ENCODE measurements at places on chromosomes 13 and 19.

DNA sequence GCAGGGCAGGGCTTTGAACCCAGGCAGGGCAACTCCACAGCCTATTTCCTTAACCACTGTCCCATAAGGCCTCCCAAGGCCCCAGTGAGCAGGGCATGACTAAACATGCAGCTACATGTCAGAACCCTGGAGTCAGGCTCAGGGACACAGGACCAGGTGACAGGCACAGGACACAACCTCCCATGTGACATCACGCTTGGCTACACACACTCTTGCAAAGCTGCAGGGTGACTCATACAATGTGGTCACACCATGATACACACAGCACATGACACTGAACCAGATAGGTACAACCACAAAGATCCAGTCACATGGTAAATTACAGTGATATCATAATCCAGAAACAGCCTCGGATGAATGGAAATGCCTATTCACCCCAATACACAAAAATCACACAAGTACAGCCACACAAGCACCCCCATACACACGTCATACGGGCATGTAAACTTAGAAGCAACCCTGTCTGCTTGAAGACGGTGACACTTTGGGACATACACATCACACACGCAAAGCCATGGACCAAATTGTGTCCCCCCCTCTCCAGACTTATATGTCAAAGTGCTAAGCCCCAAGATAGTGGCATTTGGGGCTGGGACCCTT, 14.5 kb downstream of the KLK4 start:
- DNase-seq: no peak

DNA sequence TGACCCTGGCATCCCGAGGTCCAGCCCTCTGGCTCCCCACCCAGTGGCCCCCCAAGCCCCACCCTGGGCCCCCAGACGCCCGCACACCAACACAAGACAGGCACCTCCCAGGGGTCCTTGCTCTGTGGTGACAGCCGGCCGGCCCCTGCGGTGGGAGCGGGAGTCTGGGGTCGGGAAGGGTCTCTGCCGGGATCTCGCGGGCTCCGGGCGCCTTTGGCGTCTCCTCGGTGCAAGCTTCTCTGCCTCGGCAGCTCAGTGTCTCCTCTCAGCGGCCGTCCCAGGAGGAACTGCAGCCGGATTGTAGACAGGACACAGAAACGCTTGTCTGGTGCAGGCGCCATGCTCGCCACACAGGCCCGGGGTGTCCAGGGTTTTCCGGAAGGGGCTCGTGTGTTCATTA, 43.7 kb downstream of the TMEM255B start:
- no peak for DNase-seq

DNA sequence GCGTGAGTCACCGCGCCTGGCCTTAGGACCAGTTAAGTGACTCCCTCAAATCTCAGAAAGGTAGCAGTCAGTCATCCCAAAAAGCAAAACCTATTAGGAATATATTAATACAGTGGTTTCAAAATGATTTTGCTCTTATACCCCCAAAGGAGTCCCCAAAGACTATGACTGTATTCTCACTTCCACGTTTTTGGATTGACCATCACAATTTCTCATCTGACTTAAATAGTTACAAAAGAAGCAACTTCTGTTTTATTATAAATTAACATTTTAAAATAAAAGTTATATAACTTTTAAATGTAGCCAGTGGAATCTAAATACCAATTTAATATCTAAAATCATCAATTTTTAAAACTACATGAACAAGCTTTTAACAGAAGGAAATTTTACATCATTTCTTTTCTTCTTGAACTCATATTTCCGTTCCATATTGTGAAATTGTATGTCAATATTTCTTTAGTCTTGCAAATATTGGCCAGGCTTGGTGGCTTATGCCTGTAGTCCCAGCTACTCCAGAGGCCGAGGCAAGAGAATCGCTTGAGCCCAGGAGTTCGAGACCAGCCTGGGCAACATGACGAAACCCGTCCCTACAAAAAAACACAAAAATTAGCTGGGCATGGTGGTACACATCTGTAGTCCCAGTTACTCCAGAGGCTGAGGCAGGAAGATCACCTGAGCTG, 1.5 kb upstream of the SPART start:
- no peak for DNase-seq

DNA sequence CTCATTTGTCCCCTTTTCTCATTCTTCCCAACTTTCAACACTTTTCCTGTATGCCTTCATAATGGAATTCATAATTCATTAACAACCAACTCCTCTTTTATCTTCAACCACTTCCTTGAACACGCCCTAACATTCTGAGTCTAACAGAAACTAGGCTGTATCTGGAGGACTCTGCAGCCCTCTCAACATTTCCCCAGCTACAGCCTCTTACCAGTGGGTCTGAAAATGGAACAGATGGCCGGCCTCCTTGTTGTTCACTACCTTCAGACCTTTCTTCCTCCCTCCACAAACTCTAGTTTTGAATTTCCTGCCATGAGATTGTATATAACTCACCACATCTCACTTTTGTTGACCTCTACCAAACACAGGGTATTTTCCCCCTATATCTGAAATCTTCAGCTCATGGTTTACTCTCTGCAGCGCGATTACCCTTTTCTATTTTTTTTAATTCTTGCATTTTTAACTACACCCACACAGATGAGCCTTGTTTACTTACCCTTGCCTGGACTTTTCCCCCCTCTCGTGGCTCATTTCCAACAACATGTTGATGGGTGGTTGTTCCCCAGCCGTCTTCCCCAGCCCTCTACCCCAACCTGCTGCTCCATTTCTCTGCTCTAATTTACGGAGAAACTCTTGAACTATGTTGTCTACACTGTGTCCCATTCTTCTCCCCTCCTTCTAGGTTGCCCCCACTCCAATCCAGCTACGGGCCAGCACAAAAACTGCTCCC, 846 bp downstream of the ZNF790 start:
- DNase-seq: no peak

- no peak for DNase-seq
Measured at GRCh38 chr19:36266375-36266961, 51.6 kb downstream of the ZNF146 start.

GRCh38 chr13:25292301-25292700, 5.0 kb upstream of the MTMR6 start:
- DNase-seq: no peak

- peak; percentile 9 for DNase-seq
Measured at GRCh38 chr19:11737964-11738745, 591 bp downstream of the ZNF823 start.

GRCh38 chr19:10168386-10168948, 26.3 kb downstream of the DNMT1 start:
- no peak for DNase-seq

GRCh38 chr19:44890366-44891015, 563 bp upstream of the TOMM40 start:
- DNase-seq: peak; percentile 99

GRCh38 chr13:74221752-74222151, 87.5 kb upstream of the KLF12 start:
- no peak for DNase-seq

- no peak for DNase-seq
Measured at GRCh38 chr13:83215627-83216026, 666.6 kb downstream of the SLITRK1 start.

DNA sequence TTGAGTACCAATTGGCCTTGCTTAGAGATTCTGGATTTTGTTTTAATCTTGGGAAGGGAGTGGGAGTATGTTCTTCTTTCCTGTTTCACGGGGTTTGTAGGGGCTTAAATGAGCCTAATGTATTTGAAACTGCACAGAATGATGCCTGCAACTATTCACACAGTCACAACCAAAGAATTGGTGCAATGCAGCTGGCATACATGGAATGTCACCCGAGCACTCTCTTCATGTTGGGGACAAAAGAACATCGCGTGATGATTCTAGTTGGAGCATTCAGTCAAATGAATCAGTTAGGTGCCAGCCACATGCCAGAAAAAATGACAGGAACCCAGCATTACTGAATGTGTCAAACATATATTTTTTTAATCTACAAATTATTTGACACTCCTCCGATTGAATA, 22.1 kb downstream of the STARD13 start:
- no peak for DNase-seq

GRCh38 chr13:41212881-41213280, 18.5 kb upstream of the KBTBD7 start:
- DNase-seq: no peak

- DNase-seq: no peak
Measured at GRCh38 chr13:25384758-25385410, 13.1 kb downstream of the ATP8A2 start.

DNA sequence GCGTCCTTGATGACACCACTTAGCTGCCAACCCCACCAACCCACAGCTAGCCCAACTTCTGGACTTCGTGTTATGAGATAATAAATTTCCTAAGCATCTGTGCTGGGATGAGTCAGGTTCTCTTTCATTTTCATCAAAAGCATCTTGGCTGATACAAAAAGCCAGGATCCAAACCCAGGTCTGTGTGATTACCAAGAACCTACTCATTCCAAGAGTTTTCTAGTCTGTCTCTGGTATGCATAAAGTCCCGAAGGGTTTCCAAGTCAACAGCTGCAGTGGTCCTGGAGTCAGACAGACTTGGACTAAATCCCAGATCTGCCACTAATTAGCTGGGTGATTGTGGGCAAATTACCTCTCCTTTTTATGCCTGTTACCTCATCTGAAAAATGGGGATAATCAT, 55.5 kb upstream of the SERP2 start:
- no peak for DNase-seq

DNA sequence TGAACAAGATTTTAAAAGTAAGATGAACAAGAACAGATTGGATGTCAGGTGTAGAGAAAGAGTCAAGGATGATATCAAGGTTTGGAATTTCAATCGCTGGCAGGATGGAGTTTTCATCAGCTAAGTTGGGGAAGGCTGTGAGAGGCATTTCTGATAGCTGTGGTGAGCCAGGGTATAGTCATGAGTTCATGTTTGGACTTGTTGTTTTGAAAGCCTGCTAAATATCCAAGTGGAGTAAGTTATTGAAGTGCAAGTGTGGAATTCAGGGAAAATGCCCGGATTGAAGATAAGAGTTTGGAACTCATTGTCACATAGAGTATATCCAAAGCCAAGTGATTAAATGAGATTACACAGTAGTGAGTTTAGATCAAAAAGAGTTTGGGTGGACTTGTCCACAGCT, 11.0 kb upstream of the EPSTI1 start:
- no peak for DNase-seq

DNA sequence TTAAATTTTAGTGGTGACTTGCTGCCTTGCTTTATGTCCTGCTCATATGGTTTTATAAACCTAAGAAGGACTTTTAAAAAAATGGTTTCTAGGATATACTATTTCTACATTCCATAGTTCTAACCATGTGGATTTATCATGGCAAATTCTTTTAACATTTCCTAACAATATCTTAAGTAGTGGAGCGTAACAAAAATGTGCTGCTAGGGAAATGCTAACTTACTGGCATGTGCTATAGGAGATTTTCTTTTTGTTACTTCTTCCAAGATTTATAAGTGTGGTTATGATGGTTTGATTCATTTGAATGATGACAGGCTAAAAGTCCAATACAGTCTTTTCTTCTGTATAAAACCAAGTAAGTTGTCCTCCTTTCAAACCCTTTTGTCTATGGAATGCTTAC, 713.7 kb downstream of the SLITRK1 start:
- no peak for DNase-seq

GRCh38 chr13:51912511-51913225, 50.9 kb downstream of the CCDC70 start:
- DNase-seq: no peak

GRCh38 chr19:27966390-27966816, 1246.5 kb downstream of the UQCRFS1 start:
- no peak for DNase-seq

- DNase-seq: no peak
Measured at GRCh38 chr13:103965506-103966243, 899.5 kb upstream of the SLC10A2 start.

DNA sequence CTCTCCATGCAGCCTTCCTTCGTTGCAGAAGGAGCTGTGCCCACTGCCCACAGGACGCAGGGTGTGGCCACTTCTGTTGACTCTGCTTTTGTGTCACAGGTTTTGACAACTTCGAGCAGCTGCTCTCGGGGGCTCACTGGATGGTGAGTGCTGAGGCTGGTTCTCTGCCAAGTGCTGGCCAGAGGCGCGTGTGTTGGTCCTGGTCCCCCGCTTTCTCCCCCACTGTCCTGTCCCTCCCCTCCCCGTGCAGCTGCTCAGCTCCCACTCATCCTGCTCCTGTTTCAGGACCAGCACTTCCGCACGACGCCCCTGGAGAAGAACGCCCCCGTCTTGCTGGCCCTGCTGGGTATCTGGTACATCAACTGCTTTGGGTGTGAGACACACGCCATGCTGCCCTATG, 10.6 kb upstream of the PDCD2L start:
- DNase-seq: no peak

DNA sequence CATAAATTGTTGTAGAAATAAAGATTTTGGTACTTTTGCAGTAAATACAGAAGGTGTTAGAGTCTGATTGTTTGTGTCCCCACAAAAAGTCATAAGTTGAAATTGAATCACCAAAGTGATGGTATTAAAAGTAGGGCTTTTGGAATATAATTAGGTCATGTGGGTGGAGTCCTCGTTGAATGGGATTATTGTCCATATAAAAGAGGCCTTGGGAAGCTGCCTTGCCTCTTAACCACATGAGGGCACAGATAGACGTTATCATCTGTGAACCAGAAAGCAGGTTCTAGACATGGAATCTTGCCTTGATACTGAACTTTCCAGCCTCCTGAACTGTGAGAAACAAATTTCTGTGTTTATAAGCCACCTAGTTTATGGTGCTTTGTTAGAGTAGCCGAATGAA, 186.8 kb downstream of the PRR20E start:
- DNase-seq: no peak

GRCh38 chr13:32426990-32427851, 709 bp downstream of the N4BP2L1 start:
- peak; percentile 38 for DNase-seq

DNA sequence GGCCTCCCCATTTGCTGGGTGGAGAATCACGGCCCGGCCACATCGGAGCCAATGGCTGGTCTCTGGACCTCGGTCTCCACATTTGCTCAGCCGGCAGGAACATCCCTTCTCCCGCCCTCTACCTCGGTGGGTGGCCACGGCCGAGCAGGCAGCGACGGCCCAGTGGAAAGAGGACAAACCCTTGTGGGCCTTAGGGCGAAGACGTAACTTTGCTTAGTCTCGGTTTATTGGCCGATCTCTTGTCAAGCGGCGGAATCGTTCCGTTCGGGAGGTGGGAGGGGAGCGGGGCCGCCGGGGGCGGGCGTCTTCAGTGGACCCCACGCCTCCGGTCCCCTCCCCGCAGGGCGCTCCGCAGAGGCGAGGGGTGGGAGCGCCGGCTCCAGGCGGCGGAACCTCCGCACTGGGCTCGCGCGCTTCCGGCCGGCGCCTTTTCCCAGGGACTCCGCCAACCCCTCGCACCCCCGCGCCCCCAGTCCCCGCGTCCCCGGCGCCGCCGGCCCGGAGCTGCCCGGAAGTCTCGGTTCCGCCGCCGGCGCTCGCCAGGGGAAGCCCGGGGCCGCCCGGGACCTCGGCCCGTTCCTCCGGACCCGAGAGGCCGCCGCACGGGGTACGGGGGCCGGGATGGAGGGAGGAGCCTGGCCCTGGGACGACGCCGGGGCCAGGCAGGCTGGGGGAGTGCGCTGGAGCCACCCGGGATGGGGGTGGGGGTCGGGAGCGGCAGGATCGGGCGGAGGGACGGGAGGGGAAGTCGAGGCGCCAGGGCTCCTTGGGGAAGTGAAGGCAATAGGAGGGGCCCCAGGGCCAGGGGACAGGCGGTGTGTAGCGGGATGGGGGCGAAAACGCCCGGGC, at the start of gene ZNF580:
TSS of gene ZNF580 (plus strand) at position 426 of the 849 bp plus-strand sequence. CDS start 1,507 bp downstream, outside the sequence.
- peak; percentile 71 for DNase-seq

- DNase-seq: no peak
Measured at GRCh38 chr13:99303863-99304521, 3.2 kb downstream of the GPR183 start.

All from stimulated activated CD4-positive, alpha-beta T cell treated with anti-CD3 and anti-CD28 coated beads, TNF-alpha, amount 100 ng/mL, for 4 hours (primary cell).